ENCODE measurements at places on chromosomes 6 and 20.

DNA sequence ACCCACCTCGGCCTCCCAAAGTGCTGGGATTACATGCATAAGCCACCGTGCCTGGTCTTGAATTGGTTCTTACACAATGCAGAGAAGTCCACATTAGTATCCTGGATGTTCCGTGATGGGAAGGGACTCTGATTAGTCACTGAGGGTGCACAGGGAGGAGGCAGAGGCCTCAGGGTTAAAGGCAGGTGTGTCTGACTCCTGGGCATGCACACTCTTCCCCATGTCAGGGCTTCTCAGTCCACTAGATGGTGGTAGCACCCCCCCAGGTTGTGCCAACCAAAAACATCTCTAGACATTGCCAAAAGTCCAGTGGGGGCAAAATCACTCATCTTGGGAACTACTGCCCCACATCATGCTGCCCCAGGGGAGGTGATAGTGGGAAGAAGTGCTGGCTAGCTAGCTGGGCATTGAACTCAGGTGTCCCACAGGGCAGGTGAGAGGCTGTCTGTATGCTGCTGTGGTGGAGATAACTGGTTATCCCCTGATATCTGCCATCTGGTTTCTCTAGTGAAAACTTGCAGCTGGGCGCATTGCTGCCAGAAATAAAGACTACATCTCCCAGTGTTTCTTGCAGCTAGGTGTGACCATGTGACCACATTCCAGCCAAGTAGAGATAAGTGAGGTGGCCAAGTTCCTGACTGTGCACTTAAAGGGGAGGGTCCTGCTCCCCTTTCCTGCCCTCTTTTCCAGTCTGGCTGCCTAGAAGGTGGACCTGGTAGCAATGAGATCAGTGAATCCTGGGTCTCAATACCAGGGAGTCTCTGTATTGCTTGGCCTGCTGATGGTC lies 8.4 kb upstream of the NSFL1C start:
- no peak for DNase-seq

DNA sequence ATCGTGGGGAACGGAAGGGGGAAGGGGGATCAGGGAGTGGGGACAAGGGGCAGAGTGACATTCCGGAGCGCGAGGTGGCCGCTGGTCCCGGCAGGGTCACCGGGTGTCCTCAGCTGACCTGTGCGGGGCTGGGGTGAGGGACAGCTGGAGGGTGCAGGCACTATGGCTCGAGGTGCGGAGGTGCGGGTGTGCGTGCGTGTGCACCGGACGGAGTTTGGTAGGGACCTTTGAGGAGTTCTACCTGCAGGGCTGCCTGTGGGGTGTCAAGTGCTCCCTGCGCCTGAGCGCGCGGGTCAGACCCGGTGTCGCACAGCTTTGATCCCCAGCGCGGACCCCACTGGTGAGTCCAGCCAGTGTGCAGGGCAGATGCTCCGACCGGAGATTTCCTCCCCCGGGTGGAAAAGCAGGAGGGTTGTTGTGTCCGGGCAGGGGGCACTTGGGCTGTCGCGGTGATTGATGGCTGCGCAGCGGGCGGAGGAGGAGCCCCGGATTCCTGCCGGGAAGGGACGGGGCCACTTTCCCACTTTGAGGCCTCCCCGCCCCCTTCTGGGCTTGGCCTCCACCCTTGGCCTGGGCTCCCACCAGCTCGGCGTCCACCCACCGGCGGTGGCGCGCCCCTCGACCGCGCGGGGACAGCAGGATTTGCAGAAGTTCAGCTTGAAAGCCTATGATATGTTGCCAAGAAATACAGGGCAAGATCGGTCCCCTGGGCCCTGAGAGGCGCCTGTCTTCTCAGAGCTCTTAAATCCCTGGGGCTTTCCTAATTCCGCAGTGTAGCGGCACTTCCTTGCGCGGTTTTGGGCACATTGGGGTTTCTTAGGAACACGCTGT lies 658 bp downstream of the RIN2 start:
- DNase-seq, result no peak

DNA sequence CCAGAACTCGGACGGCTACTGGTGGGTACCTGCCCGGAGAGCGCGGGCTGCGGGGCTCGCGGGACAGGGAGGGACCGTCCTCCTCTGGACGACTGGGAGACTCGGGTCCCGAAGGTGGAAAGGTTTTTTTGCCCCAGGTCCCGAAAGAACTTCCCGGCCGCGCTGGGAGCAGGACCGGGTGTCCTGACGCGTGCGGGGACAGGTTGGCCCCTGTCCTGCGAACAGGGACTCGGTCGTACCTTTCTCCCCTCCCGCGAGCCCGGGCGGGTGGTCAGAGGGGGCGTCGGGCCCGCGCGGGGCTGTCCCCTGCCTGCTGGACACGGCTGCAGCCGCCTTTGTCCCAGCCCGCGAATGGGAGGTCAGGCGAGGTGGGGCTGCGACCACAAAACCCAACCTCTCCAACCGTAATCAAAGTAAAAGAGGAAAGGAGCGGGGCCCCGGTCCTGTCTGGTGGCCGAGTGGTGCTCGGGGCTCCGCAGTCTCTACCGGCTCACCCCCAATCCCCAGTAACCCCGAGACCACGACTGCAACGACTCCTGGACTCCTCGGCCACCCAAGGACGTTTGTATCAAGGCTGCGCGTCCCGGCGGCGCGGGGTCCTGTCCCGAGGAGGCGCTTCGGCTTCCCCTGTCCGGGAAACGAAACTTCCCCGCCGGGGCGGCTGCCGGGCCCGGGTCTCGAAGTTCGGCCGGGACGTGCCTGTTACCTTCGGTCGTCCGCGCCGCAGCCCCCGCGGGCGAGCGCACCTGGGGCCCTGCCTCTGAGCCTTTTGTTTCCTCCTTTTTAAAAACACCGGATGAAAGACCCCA lies 798 bp downstream of the DSP start:
- DNase-seq, result no peak

- no peak for DNase-seq
Measured at GRCh38 chr6:105804000-105804399, 282.1 kb upstream of the PRDM1 start.

DNA sequence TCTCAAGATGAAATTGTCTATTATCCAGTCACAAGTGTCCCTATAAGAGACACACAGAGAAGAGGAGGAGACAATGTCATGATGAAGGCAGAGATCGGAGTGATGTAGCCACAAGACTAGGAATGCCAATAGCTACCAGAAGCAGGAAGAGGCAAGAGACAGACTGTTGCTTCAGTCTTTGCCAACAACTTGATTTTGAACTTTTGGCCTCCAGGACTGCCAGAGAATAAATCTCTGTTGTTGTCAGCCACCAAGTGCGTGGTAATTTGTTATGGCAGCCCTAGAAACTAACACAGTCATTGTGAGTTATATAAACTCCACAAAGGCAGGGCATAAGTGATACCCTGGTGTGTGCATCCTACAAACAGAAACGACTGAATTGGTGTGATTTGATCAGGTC lies 517.0 kb downstream of the BTBD3 start:
- no peak for DNase-seq
